ENCODE measurements at places on chromosomes 3 and 15. TPM values are rescaled to one million over a fixed set of nuclear protein-coding genes. Genes with fewer than 3 reads are reported as not detected.

Gene PCSK6
- 10.6 TPM for total RNA-seq

Gene FETUB
- total RNA-seq, result not detected

Gene SPATA12
- not detected for total RNA-seq

Gene AP3S2
- total RNA-seq, result 58.5 TPM

Gene PLCL2
- 94.1 TPM for total RNA-seq

Gene FGF12
- total RNA-seq, result 7.2 TPM

Gene FOXL2
- 0.41 TPM for total RNA-seq

Gene CHRNA7
- 2.8 TPM for total RNA-seq

Gene AADACL2
- total RNA-seq, result 2.7 TPM

Gene WHAMM
- 14.8 TPM for total RNA-seq

Gene HESX1
- 1.5 TPM for total RNA-seq

Gene TM2D3
- 36.6 TPM for total RNA-seq
